ENCODE measurements at places on chromosomes 1 and 21.

DNA sequence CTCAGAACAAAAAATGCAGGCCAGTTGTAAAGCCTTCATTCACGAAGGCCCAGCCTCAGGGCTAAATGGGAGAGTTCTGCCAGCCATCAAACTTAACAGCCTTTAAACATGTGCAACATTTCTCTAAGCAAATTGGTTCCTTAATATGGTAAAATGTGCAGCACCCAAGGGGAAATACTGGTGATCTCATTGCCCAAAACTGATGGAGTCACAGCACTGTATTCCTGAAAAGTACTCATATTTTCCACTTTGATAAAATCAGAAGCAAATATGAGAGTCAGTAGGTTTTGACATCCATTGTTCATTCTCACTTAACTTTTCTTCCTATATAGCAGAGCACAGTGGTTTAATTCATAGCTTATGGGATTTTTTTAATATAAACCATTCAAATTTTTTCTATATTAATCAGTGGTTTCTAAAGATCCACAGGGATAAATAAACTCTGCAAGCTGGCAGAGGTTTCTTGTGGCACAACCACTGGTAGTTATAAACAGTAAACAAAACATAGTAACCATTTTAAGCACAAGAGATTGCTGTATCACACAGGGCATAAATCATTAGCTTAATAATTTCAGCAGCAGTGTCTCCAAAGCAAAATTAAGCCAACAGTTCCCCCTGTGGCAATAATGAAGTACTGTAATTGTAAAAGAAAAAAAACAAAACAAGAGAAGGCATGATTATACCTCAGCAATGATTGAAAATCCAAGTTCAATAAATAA lies 106.9 kb upstream of the LYPLAL1 start:
- DNase-seq, result no peak

DNA sequence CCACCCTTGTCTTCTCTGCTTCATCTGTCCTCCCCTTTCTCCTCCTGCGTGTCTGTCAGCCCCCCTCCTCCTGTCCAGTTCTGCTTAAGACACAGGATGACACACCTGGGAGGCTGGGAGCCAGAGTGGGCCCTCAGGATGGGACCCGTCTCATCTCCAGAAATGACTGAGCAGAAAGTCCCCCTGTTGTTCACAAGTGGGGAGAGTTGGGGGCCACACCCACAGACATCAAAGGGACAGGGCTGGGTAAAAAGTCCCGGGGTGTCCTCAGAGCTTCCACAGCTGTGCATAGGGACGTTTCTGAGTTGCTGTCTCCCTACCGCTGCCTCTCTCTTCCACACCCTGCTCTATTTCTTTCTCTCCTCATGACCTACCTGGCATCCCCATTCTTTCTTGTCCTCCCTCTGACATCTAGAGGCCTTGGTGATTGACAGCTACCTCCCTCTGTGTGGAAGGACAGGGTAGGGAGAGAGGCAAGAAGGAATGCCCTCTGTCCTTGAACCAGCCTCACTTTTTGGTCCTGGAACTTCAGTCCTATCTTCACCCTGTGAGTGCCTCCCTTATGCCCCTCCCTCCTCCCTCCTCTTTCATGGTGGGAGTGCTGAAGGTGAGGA lies 19.5 kb upstream of the SH2D2A start:
- DNase-seq, result peak; percentile 25

DNA sequence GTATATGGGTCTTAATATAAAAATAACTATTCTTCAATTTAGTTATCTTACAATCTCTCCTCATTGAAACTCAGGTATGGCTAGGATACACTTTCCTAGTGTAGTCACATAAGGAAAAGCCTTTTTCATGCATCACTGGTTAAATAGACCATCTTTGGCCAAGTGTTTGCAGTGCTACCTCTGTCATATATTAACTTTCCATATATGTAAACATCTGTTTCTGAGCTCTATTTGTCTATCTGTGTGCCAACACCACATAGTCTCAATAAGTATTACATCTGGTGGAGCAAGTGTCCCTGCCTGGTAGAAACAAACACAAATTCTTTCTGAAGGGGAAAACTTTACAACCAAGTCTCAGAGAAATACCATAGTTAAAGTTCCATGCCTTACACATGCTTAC lies 134.6 kb downstream of the TSEN15 start:
- no peak for DNase-seq

GRCh38 chr1:53503433-53504217 lies 44.4 kb downstream of the DMRTB1 start:
- no peak for DNase-seq

- no peak for DNase-seq
Measured at GRCh38 chr1:198936371-198937083, 297.7 kb downstream of the PTPRC start.

- DNase-seq, result no peak
Measured at GRCh38 chr1:55329091-55329490, 113.9 kb upstream of the USP24 start.

DNA sequence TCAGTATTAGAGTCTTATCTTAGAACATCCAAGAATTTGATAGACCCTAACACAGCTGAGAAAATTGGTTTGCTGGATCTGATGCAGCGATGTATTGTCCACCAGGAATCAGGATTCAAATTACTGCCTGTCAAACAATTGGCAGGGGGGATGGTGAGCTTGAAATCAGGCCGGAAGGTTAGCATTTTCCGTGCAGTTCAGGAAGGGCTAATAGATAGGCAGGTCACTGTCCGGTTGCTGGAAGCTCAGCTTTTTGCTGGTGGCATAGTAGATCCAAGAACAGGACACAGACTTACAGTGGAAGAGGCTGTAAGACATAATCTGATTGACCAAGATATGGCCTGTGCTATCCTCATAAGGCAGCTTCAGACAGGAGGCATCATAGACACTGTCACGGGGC lies 127.2 kb downstream of the MACF1 start:
- no peak for DNase-seq

DNA sequence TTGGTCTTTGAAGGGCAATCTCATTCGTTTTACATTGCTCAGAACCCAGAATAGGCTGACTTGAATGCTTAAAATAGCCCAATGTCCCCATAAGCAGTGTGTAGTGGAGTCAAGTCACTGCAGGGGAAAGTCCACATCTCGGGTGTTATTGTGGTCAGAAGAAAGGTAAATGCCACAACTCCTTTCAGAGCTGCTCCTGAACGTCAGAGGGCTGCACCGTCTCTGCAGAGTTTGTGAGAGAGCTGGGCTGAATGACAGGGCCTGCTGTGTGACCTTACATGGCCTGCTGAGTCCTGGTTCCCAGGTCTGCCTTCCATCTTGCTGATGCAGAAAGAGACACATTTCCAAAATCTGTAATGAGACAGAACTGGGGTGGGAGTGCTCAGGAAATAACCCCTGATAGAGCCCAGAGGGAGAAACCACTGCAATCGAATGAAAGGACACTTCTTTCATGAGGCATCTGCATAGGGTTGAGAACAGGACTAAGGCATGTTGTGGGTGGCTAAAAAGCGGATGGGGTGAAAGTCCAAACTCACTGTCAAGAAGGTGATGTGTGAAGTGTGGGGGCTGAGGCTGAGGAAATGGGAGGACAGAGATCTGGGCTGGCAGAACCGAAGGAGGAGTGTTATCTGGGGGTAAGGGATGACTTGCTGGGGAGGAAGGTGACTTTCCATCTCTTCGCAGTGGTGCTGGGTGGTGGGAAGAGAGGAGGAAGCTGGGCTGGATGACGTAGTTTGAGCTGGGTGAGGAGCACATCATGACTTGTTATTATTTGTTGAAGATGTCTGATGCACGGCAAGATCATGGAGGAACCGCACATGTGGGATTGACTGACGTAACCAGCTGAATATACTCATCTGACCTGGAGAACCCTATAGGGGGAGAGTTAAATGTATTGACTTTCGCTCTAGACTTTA lies 33.7 kb downstream of the XCL2 start:
- DNase-seq, result peak; percentile 18

GRCh38 chr21:36656138-36656537 lies 42.8 kb upstream of the SIM2 start:
- no peak for DNase-seq

GRCh38 chr21:45912611-45913417 lies 68.8 kb upstream of the COL6A1 start:
- DNase-seq, result no peak

Measured in CD4-positive, alpha-beta T cell treated with Interferon gamma for 1 hour (primary cell).